NCI-H1930 (cell line): ENCODE measurements at places on chromosomes 1 and 21.

- no peak for DNase-seq
These were observed 11.6 kb downstream of the HCRTR1 start for GRCh38 chr1:31628931-31629556.

- no peak for DNase-seq
These were observed 11.7 kb upstream of the SYNC start for GRCh38 chr1:32714277-32714676.

DNA sequence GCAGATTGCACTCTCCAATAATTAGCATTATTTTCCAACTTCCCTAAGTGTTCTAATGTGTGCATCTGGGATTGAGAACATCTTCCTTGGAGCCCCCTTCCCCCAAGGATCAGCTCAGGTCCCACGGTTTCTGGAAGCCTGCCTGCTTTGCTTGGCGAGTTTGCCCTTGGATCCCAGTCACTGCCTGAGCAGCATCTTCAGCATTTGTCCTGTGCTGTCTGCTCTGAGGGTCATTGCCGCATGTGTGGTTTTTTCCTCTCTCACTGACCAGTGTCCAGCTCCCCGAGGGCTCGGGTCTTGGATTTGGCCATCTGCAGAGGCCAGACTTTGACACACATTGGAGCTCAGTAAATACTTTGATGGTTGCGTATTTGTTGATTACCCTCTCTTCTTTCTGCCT is 18.1 kb downstream of the VANGL2 start:
- no peak for DNase-seq

DNA sequence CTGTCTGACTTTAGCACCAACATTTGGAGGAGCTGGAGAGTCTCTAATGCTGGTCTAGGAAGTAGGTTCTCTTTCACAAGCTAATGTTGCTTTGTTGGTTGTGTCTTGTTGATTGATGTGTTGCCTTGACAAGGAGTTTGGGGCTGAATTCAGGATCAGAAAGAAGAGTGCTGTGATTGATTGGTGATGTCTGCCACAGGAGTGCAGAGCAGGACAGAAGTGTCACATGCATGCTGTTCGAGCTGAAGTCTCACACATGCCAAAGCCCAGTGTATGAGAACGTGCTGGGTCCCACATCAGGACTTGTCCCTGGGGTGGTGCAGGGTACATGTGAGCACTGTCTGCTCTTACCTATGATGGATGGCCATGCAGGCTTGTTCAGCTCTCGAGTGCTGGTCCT is 694.4 kb downstream of the MATN1 start:
- DNase-seq = no peak

- DNase-seq = peak; percentile 11
These were observed 7.3 kb upstream of the CTRC start for GRCh38 chr1:15430787-15431570.

- no peak for DNase-seq
These were observed 91.9 kb downstream of the NFIA start for GRCh38 chr1:61174060-61174795.
